ENCODE measurements at places on chromosomes 6 and 20.

DNA sequence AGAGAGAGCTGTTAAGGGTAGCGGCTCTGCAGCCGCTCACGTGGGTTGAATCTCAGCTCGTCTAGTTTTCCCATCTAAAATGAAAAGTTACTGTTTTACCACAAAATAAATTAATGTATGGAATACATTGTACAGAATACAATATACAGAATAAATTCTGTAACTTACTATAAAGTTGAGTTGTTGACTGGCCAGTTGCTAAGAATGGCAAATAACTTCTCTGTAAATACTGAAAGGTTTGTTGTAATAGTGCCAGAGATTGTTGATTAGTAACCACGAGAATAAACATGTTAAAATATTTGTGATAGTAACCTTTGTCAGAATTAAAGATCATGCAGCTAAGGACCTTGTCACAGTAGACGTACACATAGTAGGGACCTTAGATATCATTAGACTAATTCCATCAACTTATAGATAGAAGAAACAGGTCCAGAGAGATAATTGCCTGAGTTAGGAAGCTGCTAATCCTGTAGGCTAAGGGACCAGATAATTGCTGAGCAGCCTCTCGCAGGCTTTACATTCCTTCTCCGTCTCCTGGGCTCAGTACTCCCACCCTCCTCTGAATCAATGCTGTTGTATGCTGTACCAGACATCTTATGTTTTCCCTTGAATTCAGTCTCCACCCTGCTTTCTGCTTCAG, 544 bp upstream of the NRM start:
- DNase-seq: no peak

- no peak for DNase-seq
These were observed 54.4 kb downstream of the DTNBP1 start for GRCh38 chr6:15608396-15608795.

DNA sequence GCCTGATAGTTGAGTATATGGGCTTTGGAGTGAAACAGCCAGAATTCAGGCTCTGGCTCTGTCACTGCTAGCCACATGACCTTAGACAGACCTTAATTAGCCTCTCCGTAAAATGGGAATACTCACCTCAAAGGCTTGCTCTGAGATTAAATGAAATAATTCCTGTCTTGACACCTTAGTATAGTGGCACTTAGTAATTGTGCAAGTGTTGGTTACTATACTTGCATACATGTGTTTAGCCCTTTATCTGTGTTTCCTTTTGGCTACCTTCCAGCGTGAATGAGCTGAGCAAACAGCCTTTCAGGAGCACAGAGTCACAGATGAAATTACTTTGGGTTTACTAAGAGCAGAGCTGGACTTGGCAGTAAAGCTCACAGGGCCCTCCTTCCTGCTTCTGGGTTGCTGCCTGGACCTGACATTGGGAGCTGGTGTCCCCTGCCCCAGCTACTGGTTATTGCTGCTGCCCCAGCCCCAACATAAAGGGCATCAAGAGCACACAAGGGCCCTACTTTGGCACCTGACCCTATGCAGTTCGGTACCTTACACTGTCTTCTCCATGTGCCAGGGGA, 32.8 kb downstream of the CD164 start:
- no peak for DNase-seq

DNA sequence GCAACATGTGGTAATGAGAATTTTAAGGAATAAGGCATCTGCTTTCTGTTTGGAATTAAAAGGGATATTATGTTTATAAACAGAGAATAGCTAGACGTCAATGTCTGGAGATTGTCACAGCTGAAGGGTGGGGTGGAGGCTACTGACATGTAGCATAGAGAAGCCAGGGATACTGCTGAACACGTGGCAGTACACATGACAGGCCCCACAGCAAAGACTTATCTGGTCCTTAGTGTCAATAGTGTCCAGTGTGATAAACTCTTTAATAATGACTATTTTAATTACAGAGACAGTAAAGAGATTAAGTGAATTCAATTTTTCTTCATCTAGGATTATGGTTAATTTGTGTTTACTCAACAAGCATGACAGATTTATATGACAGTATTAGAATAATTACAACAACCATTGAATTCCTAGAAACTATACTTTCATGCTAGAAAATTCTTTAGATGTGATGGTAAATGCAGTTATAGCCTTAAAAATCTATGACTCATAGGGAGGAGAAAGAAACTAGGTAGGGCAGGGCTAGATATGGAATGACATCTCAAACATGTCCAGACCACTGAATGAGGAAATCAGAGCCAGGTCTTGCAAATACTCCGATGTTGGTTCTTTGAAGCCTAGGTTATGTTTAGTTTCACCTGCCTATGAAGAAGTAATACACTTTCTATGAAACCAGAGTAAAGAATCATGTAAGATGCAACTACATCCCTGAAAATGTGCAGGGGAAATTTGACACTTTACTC, 399.5 kb downstream of the PHF3 start:
- DNase-seq: no peak

DNA sequence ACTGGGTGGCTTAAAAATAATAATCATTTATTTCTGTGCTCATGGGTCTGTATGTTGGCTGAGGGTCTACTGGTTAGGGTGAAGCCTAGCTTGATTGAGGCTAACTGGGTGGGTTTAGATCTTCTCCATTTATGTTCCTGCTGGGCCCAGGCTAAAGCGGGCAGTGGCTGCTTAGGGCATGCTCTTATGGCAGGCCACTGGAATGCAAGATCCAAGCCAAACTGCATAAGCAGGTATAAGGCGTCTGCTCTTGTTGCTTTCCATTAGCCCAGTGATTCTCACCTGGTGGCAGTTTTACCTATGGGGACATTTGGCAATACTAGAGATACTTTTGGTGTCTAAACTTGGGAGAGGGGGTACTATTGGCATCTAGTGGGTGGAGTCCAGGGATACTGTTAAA, 44.5 kb downstream of the QKI start:
- no peak for DNase-seq

GRCh38 chr6:28711788-28712341, 186.2 kb downstream of the GPX5 start:
- DNase-seq: no peak

GRCh38 chr6:337805-338368, 45.6 kb downstream of the DUSP22 start:
- no peak for DNase-seq

All from DMS 273 treated with DMSO at 0.1 percent for 48 hours (cell line).